ENCODE measurements at places on chromosomes 2 and 18. TPM values are rescaled to one million over a fixed set of nuclear protein-coding genes. Genes with fewer than 3 reads are reported as not detected.

Gene BOLL
- total RNA-seq: not detected

Gene ALLC
- total RNA-seq: not detected

Gene LNPK
- 23.3 TPM for total RNA-seq

Gene NDC80
- 29.6 TPM for total RNA-seq

Data from MCF 10A (cell line).